Left hindlimb (tissue), 1 donor: ENCODE measurements at places on chromosomes 6 and 20.

- DNase-seq: no peak
These were observed 15.0 kb upstream of the DTNBP1 start for GRCh38 chr6:15677822-15678221.

GRCh38 chr6:142867988-142868812 lies 76.8 kb downstream of the HIVEP2 start:
- DNase-seq: no peak

DNA sequence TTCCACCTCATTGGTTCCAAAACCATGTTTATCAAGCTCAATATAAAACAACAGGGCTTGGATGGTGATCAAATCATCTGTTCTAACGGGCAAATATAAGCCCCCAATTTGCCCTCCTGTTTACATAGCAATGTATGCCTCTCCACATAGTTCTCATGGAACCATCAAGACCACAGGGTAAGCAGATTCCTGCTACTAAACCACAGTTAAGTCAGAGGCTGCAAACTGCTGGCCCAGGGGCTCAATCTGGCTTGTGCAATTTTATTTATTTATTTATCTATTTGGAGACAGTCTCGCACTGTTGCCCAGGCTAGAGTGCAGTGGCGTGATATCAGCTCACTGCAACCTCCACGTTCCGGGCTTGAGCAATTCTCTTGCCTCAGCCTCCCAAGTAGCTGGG lies 18.9 kb upstream of the MTHFD1L start:
- no peak for DNase-seq

GRCh38 chr20:40635971-40636370 lies 53.1 kb downstream of the MAFB start:
- DNase-seq: no peak

DNA sequence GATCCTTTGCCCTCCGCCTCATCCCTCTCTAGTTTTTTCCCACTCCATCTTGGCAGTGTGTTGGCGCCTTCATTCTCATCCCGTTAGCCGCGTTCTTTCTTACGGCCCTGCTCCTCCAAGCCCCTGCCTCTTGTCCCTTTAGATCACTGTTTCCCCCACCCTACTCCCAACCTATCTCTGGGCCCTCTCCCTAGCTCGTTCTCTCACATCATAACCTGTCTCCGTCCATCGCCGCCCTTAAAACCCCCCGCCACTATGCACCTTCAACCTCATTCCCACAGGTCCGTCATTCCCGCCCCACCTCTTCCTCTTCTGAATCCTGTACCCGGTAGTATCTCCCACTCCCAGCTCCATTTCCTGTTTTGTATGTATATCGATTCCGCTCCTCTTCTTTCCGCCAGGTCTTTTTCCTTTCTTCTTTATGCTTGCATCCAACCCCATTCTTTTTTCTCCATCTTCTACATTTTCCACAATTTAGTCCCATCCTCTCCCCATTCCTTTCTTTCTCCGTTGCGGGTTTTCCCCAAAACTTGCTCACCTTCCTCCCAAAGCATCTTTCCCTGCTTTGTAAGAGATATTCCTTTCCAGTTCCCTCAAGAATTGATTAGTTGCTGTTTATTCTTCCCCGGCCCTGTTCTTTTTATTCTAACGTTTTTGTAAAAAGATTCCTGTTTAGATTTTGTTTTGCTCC lies 671 bp downstream of the EFHC1 start:
- peak; percentile 62 for DNase-seq

DNA sequence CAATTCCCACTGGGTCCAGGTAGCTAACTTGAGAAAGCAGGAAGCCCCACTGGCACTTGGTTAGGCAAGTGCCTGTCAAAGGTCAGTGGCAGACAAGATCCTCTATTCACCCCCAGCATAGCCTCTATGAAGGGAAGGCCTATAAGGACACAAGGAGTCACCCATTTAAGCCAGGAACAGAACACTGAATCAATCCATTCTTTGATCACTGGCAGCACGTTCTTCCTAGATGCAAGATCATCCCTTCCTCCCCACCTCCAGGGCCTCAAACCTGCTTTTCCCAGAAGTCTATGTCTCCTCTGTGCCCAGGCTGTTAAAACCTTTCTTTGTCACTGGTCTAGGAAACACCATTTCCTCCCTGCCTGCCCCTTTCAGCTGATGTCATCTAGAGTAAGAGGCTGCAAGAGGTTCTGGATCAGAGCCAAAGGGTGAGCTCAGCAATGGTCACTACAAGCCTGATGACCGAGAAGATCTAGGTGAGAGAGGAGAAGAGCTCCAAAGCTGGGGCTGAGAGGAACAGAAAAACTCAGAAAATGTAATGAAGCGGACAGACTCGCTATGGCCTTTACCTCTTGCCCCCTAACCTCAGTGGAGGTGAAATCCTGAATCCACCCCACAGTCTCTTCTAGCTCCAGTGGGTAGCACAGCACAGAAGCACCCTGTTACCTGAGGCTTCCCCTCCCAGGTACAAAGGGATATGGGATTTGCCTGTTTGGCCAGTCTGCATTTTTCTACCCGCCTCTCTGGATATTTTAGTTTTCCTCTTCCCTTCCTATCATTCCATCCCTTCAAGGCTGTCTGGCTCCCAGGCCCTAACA lies 1.8 kb downstream of the GTPBP2 start:
- DNase-seq: peak; percentile 45

DNA sequence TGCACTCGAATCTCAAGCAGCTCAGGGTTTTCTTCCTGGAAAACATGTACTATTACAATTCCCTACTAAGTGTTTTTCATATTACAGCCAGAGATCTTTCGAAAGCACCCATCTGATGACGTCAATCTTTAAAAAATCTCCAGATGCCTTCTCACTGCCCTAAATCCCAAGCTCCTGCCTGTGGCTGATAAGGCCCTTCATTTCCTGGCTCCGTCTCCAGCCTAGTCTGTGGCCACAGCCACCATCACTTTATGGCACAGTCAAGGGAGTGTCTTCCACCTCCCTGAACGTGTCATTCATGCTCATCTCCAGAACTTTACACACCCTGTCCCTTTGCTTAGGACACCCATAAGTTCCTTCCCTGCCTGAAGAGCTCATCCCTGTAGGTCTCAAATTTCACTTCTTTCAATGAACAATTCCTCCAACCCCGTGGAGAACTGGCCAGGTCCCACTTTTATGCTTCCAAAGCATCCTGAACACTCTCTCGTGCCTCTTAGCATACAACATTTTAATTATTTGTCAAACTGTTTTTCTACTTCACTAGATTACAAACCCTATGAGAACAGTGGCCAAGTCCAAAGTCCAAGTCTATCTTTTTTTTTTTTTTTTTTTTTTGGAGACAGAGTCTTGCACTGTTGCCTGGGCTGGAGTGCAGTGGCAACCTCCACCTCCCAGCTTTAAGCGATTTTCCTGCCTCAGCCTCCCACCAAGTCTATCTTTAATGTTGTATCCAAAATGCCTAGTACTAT lies 106.1 kb upstream of the AGPAT4 start:
- no peak for DNase-seq

- no peak for DNase-seq
These were observed 851.7 kb upstream of the MAP3K7 start for GRCh38 chr6:91438570-91438969.

DNA sequence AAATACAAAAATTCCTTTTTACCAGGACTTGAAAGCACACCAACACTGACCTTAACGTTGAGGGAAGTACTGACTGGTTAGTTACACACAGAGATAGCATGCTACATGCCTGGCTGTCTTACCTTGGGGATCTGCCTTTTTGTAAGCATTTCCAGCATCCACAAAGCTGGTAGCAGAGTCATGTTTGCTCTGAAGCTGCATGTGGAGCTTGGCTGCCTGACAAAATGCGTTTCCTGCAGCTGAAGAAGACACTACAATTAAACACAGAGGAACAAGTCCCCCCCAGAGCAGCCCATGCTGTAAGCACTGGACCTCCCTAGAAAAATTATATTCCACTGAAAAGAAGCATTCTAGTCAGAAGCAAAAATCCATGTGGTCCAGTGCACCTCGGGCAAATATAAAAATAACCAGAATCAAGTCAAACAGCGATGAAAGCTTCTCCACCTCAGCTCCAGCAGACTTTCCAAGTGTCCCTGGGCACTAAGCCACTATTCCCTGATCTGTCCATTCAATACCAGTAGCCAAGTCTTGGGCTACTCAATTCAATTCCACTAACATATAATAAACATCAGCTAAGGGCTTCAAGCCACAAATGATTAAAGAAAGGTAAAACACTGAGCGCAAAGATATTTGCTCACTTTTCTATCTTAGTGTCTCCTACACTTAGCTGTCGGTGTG lies 24.2 kb downstream of the NAPB start:
- no peak for DNase-seq

- no peak for DNase-seq
These were observed 14.8 kb downstream of the AKAP12 start for GRCh38 chr6:151254451-151255081.

- no peak for DNase-seq
These were observed 144.3 kb downstream of the ADGRB3 start for GRCh38 chr6:68779366-68779765.

- no peak for DNase-seq
These were observed 7.0 kb downstream of the ADGRB3 start for GRCh38 chr6:68642081-68642480.

- DNase-seq: no peak
These were observed 997.0 kb downstream of the GRIK2 start for GRCh38 chr6:102390541-102390940.

GRCh38 chr6:131787766-131788712 lies 19.8 kb upstream of the ENPP1 start:
- peak; percentile 80 for DNase-seq

DNA sequence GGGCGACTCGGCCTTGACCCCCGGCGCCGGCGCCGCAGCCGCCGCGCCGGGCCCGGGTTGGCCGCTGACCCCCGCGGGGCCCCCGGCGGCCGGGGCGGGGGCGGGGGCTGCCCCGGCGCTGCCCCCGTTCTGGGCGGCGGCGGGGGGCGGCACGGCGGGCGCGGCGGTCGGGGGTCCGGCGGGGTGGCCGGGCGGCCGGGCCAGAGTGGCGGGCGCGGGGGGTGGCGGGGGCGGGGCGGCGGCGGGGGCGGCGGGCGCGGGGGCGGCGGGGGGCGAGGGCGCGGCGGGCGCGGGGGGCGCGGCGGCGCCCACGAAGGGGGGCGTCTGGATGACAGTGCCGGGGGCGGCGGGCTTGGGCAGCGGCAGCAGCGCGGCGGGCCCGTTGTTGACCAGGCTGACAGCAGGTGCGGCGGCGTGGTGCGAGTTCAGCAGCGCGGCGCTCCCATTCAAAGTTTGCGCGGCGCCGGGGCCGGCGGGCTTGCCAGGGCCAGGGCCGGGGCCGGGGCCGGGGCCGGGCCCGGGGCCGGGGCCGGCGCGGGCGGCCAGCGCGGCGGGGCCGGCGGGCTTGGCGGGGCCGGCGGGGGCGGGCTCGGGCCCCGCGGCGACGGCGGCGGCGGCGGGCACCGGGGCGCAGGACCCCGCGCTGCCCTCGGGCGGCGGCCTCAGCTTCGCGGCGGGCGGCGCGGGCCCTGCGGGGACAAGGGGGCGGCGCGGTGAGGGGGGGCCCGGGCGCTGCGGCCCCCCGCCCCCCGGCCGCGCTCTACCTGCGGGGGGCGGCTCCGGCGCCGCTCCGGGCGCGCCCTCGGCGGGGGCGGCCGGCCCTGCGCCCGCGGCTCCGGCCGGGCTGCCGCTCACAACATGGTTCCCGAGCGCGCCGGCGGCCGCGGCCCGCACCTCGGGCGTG lies 659 bp downstream of the TAF4 start:
- no peak for DNase-seq

- DNase-seq: no peak
These were observed 629.1 kb upstream of the IMPG1 start for GRCh38 chr6:76701610-76702009.

- DNase-seq: peak; percentile 79
These were observed 71.4 kb downstream of the ARID1B start for GRCh38 chr6:156848533-156848932.

GRCh38 chr6:35519313-35520015 lies 6.8 kb upstream of the TULP1 start:
- no peak for DNase-seq

DNA sequence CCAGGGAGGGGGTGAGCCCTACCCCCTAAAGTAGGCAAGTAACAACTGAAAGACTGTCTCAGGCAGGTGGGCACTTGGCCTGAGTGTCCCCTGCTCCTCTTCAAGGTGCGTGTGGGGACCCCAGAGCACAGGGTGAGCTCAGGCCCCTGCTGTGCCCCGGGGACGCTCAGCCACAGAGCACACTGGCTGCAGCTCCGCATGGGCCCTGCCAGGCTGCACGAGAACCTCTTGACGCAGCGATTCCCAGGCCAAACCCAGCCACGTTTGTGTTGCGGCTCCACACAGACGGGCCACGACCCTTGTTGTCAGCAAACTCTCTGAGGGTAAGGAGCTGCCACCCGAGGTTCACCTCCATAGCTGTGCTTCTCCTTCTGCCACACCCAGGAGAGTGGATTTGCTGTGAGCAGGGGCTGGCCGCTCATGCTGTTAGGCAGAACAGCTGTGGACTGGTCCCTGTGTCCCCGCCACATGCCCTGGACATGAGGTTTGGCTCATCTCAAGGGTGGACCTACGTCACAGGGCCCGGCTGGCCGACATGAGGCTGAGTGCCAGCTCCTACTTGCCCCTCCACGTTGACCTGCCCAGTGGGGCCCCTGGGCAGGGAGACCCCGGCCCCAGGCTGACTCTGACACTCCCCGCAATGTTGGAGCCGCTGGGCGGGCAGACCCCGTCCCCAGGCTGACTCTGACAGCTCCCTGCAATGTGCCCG lies 29.7 kb upstream of the GATA5 start:
- no peak for DNase-seq

GRCh38 chr20:59019217-59019616 lies at the start of gene TUBB1:
TUBB1 (plus strand) TSS chr20:59019429; CDS start chr20:59019523, 94 bp downstream.
- no peak for DNase-seq

- DNase-seq: no peak
These were observed 435 bp downstream of the CENPB start for GRCh38 chr20:3786126-3786484.

GRCh38 chr6:150128425-150128824 lies 14.4 kb upstream of the PPP1R14C start:
- no peak for DNase-seq

- no peak for DNase-seq
These were observed 39.6 kb downstream of the JAG1 start for GRCh38 chr20:10634211-10634610.

GRCh38 chr6:152634773-152635172 lies 2.4 kb downstream of the SYNE1 start:
- DNase-seq: no peak

GRCh38 chr6:96724641-96725040 lies 112.6 kb downstream of the GPR63 start:
- no peak for DNase-seq

DNA sequence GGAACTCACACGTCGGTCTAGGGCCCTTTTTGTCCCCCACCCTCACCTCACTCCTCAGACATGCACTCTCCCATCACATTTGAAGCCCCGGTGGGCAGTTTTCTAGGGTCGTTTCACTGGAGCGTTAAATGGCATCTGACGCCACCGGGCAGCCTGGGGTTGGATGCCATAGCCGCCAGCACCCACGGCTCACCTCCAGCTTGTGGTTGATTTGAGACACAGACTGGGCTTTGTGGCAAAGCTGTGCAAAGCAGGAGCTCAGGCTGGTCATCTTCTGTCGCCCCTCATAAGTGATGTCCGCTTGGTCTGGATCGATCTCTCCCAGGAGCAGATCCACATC lies 530 bp downstream of the GOPC start:
- no peak for DNase-seq

GRCh38 chr20:45206725-45207124 lies at the start of gene SEMG1:
SEMG1 (plus strand) TSS chr20:45207033; CDS start chr20:45207054, 21 bp downstream.
- DNase-seq: no peak

- DNase-seq: no peak
These were observed 17.4 kb downstream of the NKX2-2 start for GRCh38 chr20:21496452-21496851.
